ENCODE measurements at places on chromosomes 7 and 10. TPM values are rescaled to one million over a fixed set of nuclear protein-coding genes. Genes with fewer than 3 reads are reported as not detected.

The CDC14C gene
- total RNA-seq = not detected

The EGFR gene
- total RNA-seq = 4.1 TPM

The SPDYE9 gene
- not detected for total RNA-seq

The PLXDC2 gene
- total RNA-seq = 0.53 TPM

The CPXM2 gene
- 0.42 TPM for total RNA-seq

The ANXA8 gene
- total RNA-seq = not detected

The AGAP9 gene
- 14.4 TPM for total RNA-seq
